ENCODE measurements at places on chromosomes 7 and 10.

DNA sequence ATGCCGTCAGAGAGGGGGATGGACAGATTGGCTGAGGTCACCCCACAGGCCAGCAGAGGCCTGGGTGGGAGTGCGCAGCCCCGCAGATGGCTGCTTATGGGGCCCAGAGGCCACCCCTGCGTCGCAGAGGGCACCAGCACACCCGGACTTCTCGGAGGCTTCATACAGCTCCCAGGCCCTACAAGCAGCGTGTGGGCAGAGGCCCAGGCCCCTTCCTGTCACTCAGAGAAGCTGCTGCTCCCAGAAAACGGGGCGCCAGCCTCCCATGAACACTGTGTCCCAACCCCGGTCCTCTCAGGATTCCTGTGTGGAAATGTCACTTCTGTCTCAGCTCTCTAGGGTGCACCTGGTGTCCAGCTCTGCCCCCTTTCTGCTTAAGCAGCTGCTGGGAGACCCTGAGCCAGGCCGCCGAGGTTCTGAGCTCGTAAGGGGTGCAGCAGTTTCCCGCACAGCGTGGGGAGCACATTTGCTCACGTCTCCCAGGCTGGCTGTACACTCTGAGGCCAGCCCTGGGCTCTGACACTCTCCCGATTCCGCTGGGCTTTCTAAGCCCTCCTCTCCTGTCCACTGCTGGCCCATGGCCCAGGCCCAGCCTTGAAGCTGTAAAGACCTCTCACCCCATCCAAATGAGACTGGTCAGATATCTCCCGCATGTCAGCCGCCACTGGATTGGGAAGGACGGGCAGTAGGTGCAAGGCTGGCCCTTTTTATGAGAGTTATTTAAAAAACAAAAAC is 6.8 kb downstream of the GPR146 start:
- DNase-seq = no peak

- peak; percentile 62 for DNase-seq
Measured at GRCh38 chr7:80210400-80210799, 75.8 kb downstream of the GNAI1 start.

GRCh38 chr10:27439101-27439500 is 65.0 kb upstream of the RAB18 start:
- no peak for DNase-seq

GRCh38 chr10:131166486-131166885 is 145.0 kb downstream of the TCERG1L start:
- DNase-seq = no peak

DNA sequence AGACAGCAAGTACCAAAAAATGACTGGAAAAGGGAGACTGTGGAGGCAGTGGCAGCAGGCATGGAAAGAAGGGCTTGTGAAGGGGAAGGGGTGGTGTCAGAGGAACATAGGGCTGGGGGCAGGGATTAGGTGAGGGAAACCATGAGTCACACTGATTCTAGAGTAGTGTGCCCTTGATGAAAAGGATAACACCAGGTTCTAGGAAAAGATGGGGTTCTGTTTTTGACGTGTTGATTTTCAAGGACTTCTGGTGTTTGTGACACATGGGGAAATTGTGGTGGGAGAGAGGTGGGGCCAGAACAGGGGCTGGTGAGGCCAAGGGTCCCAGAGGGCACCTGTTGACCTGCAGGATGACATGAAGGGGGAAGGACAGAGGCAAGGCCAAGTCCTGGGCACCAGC is 57.1 kb downstream of the FIGNL1 start:
- DNase-seq = no peak

GRCh38 chr7:119931230-119931824 is 341.6 kb upstream of the KCND2 start:
- DNase-seq = no peak

GRCh38 chr10:30028006-30028737 is 31.2 kb downstream of the JCAD start:
- no peak for DNase-seq

- DNase-seq = no peak
Measured at GRCh38 chr7:47553309-47553708, 28.6 kb downstream of the TNS3 start.

DNA sequence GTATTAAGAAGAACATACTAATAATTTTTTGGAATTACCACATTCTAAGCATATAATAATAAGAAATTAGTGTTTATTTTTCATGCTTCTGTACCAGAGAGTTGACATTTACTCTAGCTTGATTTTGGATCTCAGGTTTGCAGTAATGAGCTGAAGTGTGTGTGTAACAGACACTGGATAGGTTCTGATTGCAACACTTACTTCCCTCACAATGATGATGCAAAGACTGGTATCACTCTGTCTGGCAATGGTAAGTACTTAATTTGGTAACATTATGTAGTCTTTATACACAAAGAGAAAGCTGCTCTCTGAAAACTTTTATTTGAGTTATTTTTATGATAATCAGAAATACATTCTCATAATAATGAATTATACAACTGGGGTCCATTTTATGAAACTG is 54.1 kb downstream of the SRI start:
- no peak for DNase-seq

- no peak for DNase-seq
Measured at GRCh38 chr10:122503886-122504609, 42.7 kb downstream of the HTRA1 start.

- no peak for DNase-seq
Measured at GRCh38 chr10:85231534-85232270, 903.3 kb downstream of the CCSER2 start.

- DNase-seq = no peak
Measured at GRCh38 chr10:110553905-110554304, 13.6 kb upstream of the SMC3 start.

GRCh38 chr7:145036604-145037405 is 201.0 kb upstream of the TPK1 start:
- no peak for DNase-seq

- no peak for DNase-seq
Measured at GRCh38 chr7:147170341-147171012, 1053.9 kb downstream of the CNTNAP2 start.

GRCh38 chr7:1531263-1531978 is 919 bp downstream of the MAFK start:
- no peak for DNase-seq

DNA sequence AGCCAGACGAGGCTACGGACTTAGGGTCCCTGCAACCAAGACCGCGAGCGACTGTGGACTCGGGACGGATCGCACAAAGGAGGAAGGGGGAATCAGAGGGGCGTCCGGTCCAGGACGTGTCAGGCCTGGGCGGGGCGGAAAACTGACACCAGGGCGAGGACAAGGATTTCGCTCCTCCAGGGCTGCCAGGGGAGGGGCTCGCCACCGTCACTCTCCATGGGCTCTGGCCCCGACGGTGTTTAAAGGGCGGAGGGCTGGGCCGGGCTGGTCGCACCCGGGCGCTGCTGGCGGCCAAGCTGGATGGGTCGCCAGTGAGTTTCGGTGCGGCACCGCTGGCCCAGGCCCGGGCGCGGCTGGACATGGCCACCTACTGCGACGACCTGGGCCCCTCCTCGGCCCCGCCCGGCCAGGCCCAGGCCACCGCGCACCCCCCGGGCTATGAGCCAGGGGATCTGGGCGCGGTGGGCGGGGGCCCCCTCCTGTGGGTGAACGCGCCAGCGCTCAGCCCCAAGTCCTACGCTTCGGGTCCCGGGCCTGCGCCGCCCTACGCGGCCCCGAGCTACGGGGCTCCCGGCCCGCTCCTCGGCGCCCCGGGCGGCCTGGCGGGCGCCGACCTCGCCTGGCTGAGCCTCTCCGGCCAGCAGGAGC is at the start of gene FOXI2:
Gene FOXI2, plus strand, starts transcription at position 271 of the 648 bp plus-strand sequence. Its CDS starts 89 bp downstream, at position 360.
- DNase-seq = no peak

DNA sequence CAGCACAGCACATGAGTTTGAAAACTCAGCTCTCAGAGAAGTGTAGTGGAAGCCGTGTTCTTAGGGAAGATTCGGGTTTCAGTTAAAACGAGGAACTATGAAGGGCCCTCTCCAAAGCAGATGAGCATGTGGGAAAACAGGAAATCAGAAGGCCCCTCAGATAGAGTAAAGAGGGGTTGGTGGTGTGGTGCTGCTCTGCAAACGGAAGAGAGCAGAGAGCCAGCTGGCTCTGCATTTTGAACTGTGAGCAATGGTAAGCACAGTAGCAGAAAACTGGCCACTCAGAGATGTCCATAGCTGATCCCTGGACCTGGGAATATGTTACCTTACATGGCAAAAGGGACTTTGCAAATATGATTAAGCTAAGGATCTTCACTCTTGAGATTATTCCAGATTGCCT is 27.9 kb upstream of the CUL1 start:
- no peak for DNase-seq

- no peak for DNase-seq
Measured at GRCh38 chr10:123103944-123104343, 31.8 kb upstream of the HMX3 start.

GRCh38 chr7:112665709-112666108 is 124.5 kb downstream of the TMEM168 start:
- DNase-seq = no peak

- no peak for DNase-seq
Measured at GRCh38 chr7:26127411-26127810, 24.6 kb upstream of the NFE2L3 start.

GRCh38 chr7:139776486-139777132 is 1.2 kb downstream of the HIPK2 start:
- no peak for DNase-seq

DNA sequence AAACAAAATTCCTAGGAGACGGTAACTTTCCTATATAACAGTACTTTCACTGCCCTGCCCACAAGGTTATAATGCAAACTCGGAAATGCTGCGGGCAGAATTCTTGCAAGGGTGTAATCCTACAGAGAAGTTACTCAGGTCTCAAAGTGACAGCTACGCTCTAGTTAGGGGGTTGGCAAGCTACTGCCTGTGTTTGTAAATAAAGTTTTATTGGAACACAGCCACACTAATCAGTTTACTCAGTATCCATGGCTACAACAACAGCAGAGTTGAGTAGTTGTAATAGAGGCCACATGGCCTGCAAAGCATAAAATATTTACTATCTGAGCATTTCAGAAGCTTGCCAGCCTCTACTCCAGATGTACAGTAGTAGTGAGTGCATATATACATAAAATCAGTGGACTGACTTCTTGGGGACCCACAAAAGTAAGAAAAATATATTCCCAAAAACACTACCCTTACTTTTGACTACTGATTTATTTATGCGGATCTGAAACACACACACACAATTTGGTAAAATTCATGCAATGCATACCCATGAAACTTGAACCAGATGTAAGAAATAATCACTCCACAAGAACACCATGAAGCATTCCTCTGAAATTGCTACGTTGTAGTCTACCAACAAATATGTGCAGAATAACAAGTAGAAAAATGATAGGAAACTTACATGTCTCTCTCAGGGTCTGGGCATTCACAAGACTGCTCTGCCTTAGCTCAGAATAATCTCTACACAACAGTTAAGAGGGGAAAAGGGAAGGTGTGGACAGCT is 53.0 kb downstream of the SMURF1 start:
- no peak for DNase-seq

DNA sequence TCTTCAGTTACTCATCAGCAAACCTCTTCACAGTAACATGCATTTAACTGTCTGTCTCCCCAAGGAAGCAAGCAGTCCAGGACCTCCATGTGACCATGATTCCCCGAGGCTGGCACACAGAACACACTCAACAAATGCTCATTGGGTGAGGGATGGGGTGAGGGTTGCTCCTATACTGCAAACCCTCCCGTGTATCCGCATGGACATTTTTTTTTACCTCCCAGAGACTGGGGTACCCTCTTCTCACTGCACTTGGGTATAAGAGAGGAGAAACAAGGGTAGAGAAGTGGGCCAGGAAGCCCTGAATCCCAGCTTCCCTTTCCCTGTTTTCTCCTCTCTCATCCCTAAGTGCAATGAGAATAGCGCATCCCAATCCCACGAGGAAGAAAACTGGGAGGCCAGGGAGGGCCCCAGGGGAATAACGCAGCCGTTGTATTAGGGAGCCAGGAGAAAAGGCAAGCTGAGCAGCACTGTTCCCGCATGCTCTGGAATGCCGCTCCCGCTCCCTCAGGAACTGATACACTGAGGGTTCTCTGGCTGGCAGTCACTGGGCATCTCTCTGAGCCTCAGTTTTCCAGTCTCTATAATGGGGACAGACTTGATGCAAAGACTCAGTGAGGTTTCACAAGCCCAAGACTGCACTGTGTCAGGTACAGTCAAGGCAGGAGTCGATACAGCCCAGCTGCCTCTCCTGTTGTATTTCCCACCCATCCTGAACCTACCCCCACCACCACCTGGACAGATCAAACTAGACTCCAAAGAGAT is 134.6 kb downstream of the GRID1 start:
- DNase-seq = no peak

- DNase-seq = no peak
Measured at GRCh38 chr7:146591976-146592375, 475.4 kb downstream of the CNTNAP2 start.

DNA sequence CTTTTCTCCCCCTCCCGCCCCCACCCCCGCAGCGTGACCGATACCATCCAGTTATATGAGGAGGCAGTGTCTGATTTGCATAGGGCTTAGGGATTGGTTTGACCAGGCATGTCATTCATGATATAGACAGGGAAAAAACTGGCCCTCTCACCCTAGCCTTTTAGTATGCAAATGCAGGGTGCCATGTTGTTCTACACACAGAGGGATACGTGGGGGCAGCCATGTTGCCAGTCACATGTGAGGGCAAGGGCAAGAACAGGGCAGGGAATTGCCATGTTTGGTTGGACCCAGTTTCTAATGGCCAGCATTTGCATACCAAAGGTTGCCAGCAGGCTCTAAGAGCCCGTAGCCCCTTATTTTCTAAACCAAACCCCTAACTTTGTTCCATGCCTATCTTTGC is 552.1 kb downstream of the SORCS1 start:
- no peak for DNase-seq

GRCh38 chr7:38615665-38616064 is 15.5 kb downstream of the AMPH start:
- DNase-seq = no peak

DNA sequence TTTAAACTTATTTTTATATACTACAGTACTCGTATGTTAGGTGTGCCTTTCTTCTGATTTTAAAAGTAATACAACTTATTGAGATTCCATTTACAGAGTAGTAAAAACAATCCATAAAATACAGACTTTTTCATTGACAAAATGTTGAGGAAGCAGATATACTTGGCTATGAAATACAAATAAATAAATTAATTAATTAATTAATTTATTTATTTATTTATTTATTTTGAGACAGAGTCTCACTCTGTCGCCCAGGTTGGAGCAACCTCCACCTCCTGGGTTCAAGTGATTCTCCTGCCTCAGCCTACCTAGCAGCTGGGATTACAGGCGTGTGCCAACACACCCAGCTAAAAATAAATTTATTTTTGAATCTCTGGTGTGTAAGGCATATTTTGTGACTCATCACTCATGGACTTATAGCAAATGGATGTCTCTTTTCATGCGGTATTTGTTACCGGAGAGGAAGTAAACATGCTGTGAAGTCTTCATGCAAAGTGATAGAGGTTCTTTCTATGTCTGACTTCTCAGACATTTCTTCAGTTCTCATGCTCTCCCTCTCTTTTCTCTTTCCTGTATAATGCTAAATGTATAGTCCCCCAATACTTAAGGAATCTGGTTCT is 20.2 kb upstream of the SRPK2 start:
- DNase-seq = no peak

DNA sequence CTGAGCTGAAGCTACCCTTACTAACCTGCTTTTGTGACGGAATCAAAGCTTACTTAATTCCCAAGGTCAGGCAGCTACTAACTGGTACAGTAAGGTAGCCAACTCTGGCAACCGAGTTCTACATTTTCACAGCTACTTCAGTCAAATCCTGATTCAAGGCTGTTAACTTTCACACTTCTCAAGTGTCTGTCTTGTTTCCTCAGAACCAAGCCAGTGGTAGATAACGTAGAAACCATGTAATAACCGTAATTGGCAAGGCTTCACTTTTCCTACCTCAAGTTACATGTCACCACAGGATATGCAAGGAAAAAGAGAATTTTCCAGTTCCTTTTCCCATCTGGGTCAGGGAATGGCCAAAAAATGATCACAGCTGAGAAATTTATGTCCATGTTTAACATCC is 746.7 kb downstream of the NRG3 start:
- no peak for DNase-seq

Measured in NCI-H187 treated with DMSO at 0.1 percent for 48 hours (cell line).